ENCODE measurements at places on chromosomes 7 and 10.

DNA sequence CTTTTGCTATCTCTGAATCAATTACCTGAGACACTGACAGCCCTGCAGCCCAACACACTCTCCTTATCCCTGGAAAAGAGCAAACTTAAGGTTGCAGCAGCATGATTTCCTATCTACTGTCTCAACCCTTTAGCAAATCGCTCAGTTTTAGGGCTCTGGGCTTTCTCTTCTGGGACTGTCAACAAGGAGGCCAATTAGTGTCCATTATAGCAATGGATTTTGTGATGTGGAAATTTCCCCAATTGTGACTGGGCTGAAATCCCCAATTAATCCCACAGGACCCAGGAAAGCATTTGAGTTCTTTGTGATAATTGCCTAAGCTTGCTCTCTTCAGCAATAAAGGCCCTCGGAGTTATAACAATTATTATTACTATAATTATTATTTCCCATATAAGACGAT is 197.0 kb downstream of the ZNF438 start:
- DNase-seq = no peak

DNA sequence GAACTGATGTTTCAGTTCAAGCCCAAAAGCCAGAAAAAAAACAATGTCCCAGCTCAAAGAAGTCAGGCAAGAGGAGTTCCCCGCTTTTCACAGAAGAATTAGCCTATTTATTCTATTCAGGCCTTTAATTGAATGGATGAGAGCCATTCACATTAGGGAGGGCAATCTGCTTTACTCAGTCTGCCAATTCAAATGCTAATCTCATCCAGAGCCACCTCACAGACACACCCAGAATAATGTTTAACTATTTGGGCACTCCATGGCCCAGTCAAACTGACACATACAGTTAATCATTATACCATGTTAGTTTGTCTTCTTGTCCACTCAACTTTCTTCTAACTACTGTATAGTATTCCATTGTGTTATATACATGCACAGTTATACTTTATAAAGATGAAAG is 2.6 kb upstream of the NPSR1 start:
- no peak for DNase-seq

GRCh38 chr7:127682140-127682539 is 30.1 kb downstream of the SND1 start:
- DNase-seq = no peak

- DNase-seq = no peak
Measured at GRCh38 chr10:80356989-80357850, 639 bp downstream of the DYDC2 start.

DNA sequence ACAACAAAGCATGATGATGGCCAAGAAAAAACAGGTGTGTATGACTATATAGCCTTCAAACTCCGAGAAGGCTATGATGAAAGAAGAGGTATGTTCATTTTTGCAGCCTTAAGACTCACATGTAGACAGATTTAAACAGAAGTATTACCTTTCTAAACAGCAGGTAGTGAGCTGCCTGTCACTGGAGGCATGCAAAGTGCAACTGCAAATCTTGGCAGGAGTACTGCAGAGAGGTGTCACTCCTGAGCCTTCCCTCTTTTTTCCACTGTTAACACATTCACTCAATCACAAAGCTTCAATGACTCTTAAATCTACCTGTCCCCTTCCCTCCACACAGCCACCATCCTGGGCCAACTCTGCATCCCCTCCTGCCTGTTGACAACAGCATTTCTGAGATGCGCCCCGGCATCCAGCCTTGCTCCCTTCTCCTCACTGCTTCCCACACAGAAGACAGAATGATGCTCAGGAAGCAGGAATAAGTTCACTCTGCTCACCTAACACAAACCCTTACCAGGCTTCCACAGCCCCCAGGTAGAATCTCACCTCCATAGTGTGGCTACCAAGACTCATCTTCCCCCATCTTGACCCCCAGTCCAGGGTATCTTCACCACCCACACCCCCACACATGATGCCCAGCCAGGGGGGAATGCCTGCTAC is 161.9 kb upstream of the ZMIZ1 start:
- DNase-seq = no peak

DNA sequence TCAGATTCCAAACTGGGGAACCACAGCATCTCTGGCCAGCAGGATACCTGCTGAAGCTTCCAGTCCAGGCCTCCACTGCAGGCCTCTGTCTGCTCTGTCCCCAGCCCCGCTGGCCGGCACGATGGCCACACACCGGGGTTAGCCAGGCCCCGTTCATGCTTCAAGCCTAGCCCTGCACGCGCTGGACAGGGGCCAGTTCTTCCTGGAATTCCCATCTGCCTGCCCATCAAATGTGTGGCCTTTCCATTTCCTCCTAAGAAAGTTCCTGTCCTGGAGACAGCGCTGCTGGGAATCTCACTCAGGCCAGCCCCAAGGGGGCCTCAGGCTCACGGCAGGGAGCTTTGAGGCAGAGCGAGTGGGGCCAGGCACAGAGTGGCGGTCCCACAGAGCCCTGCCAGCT is 18.0 kb downstream of the SH2B2 start:
- DNase-seq = no peak

GRCh38 chr10:125155101-125155500 is 5.3 kb downstream of the CTBP2 start:
- no peak for DNase-seq

DNA sequence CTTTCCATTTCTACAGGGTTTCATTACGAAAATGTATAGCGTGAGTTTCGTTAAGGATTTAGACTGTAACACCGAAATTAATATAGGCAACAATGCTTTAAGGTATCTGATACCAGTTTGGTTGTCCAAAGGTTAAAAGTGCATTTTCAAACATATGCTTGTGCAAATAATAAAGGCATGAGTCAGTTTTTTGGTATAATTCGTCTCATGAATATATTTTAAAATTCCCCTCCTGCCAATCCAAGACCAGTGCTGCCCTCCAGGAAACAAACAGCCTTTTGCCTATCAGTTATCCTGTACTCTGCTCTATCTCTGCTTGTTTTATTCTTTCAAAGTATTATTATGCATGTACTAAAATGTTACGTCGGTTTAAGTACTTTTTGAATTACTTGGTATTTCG is 2.0 kb downstream of the LCOR start:
- no peak for DNase-seq

GRCh38 chr7:139750459-139751095 is 27.2 kb downstream of the HIPK2 start:
- no peak for DNase-seq

GRCh38 chr7:151869109-151869428 is 7.8 kb downstream of the PRKAG2 start:
- no peak for DNase-seq

DNA sequence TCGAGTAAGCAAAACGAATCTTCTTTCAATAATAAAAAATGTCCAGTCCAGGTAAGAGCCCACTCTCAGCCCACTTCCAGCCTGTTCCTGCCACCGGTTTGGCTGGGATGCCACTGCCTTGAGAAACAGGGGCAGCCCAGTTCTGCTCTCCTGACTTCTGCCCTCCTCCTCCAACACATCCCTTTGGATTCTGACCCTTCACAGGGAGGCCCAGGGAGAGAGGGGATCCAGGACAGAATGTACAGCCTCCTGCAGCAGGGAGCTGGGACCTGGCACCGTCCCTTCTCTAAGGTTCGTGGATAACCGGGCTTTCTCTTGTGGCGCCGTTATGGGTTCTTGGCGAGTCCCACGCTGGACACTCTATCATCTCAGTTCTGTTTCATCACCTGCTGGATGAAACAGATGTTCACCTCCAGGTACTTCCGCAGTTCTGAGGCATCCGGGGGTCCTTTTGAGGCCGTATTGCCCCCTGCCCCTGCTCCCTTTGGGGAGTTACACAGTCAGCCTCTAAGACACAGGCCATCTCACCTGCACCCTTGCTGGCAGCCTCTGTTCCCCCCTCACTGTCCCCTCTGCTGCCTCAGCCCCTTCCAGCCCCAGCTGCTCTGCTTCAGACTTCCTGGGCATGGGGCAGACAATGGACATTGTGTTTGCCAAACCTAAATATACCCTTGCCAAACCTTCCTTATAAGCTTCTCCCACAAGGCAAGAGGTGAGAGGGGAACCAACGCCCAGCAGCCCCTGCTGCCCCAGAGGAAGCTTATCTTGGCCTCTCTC is 203.8 kb upstream of the ZMIZ1 start:
- no peak for DNase-seq

GRCh38 chr10:47040681-47041080 is 129.5 kb downstream of the PTPN20 start:
- no peak for DNase-seq

GRCh38 chr10:79078367-79079053 is 9.7 kb downstream of the ZMIZ1 start:
- no peak for DNase-seq

GRCh38 chr7:17134786-17135185 is 163.7 kb upstream of the AHR start:
- no peak for DNase-seq

- no peak for DNase-seq
Measured at GRCh38 chr7:96414931-96415292, 93.0 kb upstream of the SLC25A13 start.

GRCh38 chr10:35564341-35564968 is 40.7 kb upstream of the GJD4 start:
- no peak for DNase-seq

DNA sequence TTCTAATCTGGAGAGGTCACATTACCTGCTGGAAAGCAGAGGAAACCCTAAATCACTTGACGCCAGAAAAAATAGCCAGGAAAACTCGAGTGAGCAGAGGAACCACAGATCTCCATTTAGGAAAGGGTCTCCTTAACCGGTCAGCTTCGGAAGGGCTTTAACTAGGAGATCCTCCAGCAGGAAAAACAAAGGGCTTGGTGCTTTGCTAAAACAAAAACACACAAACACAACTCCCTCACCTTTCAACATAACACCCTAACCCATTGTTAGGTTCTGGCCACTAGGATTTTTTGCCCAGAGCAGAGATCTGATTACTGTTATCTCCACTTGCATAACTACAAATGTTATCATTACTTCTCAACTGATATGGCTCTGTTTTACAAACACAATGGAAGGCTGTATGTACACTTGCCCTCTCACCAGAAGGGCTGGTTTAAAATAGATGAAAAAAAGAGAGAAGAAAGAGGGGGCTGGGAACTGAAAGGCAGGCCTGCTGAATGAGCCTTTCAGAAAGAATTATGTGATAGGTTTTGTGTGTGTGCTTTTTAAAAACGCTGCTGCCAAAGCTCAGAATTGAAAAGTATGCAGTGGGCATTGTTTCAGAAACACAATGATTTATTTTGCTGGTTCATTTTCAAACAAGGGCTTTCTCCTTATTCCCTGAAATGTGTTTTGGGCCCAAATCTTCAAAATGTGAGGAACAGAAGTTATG is 161.5 kb downstream of the FGFR2 start:
- DNase-seq = no peak

- DNase-seq = no peak
Measured at GRCh38 chr7:53947732-53948131, 594.4 kb upstream of the VSTM2A start.
